Activated T-cell treated with anti-CD3 and anti-CD28 coated beads, Interleukin-2, amount 50 U/mL, for 72 hours (primary cell): ENCODE measurements at places on chromosomes 1 and 21.

DNA sequence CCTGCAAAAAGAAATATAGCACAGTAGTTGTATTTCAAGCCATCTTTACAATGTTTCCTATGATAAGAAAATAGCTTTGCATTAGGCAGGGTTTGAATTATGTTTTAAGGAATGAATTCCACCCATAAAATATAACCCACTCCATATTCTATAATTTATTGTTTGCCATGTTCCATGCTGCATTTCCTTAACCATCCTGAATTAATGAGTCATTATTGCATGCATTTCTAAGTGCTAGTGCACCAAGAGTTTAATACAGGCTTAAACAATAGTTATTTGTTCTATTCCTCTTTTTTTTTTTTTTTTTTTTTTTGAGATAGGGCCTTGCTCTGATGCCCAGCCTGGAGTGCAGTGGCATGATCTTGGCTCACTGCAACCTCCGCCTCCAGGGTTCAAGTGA lies 45.2 kb downstream of the MIGA1 start:
- DNase-seq = no peak

DNA sequence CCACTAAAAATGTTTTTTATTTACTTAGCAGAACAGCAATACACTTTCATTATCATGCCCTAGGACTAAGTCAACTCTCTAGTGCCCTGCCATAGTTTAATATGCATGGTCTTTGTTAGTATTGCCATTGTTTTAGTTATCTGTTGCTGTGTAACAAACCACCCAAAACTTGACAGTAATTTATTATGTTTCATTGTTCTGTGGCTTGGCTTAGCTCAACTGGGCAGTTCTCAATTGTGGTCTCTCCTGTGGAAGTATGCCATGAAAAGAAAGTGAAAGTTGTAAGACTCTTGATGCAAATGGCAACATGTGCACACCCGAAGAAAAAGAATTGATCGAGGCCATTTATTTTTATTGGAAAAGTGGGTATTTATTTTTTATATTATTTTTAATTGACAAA lies 206.3 kb upstream of the KCTD3 start:
- no peak for DNase-seq

DNA sequence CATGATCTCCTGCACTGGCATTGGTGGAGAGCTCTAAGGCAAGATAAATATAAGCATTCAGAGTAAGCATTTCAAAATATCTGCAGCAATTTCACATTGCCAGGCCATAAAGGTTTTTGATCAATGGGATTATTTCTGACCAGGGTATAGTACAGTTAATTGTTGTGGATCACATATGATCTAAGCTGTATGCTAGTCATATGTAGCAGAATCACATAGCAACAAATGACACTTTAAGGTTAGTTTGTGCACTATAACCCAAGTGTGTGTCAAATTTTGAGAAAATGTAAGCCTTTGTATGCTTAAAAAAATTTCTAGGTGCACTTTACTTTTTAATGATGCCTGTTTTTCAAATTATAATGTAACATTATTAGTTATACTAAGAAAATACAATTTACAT lies 386.0 kb upstream of the ADAMTS5 start:
- no peak for DNase-seq

DNA sequence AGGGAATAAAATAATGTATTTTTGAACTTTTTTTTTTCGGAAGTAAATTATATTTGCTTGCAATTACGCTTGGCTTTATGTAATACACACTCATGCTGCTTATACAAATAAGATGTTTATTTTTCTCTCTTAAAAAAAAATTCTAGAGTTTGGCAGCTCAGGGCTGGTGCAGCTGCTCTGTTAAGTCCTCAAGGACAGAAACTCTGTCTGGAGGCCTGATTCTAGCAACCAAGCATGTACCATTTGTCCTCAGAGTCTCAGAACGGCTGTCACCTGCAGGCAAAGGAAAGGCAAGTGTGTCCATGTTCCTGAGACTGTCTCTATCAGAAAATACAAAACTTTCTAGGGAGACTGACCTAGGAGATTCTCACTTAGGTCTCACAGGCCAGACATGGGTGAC lies 23.2 kb upstream of the CLDN17 start:
- DNase-seq = no peak

DNA sequence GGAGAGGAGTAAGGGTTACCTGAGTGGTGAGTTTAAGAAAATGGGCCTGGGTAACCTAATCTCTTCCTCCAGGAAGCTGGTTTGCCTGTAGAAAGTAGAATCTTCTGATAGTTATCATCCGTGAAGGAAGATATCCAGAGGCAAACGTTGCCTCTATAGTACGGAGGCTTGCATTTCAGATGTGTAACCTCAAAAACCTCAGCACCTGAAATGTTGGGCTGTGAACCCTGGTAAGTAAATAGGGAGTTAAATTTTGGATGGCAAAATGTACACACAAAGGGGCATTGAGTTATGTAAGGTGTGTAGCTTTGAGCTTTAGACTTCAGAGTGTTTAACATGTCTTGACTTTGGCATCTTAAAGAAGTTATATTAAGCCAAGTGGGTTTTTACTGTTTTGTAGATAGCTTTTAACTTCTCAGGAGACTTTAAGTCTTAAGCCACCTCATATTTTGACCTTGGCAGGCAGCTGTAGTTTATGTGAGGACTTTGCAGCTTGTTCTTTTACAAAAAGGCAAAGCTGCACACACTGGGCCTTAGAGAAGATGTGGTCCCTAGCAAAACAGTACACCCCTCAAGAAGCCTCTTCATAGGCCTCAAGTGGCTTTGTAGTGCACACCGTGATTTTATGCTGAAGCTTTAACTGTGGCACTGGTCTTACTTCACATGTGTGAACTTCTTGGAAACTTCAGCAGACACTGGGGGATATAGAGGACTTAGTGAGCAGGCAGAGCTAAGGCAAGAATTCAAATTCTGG lies 83.4 kb downstream of the SNRPE start:
- no peak for DNase-seq

- DNase-seq = peak; percentile 62
Measured at GRCh38 chr1:26790551-26790953, 2.8 kb downstream of the PIGV start.

- DNase-seq = no peak
Measured at GRCh38 chr21:42465803-42466127, 30.3 kb downstream of the RSPH1 start.

- DNase-seq = no peak
Measured at GRCh38 chr21:44795342-44795741, 6.3 kb downstream of the UBE2G2 start.

DNA sequence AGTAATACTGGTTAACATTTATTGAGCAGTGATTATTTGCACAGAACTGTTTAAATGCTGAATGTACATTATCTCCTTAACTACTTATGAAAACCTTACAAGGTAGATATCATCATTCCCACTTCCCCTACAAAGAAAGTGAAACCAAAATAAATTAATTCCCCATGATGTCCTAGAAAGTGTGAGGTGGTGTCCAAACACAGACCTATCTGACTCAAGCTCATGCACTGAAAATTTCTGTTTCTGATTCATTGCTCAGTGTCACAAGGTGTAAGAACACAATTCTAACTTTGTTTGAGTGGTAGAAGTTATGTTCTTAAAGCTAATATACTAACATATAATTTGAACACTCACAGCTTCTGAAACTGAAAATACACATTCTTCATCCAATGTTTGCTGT lies 178.7 kb downstream of the MRPL39 start:
- DNase-seq = no peak

DNA sequence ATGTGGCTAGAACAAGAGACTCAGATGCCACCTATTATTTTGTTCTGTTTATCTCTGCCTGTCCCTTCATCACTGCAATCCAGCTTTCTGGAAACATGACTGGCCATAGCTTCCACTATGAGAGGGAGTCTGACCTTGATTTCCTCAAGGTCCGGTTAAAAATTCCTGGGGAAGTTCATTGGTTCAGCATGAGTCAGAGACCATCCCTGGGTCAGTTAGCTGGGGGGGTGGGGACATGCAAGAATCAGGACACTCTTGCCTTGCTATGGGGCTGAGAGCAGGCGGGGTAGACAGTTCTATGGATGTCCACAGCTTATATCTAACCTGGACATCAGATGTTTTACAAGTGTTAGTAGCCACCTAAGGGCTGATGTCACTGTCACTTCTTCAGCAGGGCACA lies 81.1 kb downstream of the TENT5C start:
- no peak for DNase-seq
